ENCODE measurements at places on chromosomes 5 and 9.

- DNase-seq = no peak
Observed at GRCh38 chr5:81717860-81718259, 33.0 kb downstream of the SSBP2 start.

- no peak for DNase-seq
Observed at GRCh38 chr9:86668488-86668887, 278.8 kb downstream of the GAS1 start.

GRCh38 chr9:118192807-118193206, 488.6 kb downstream of the TLR4 start:
- DNase-seq = no peak

DNA sequence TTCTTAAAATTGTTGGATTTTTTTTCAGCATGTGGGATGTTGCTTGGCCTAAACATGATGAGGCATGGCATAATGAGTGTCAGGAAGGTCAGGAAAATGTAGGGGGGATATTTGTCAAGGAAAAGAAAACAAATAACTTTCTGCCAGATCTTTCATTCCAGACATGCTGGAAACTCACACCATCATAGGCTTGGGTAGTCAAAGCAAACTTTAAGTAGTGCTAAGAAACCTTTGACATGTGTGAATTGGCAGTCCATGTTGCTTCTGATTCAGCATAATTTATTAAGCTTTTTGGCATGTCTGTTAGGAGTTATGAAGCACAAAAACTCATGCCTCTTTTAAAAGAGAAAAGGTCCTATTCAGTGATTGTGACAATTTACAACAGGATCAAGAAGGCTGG, 61.3 kb upstream of the MTAP start:
- no peak for DNase-seq

- no peak for DNase-seq
Observed at GRCh38 chr9:120868339-120868675, 8.7 kb downstream of the PHF19 start.

DNA sequence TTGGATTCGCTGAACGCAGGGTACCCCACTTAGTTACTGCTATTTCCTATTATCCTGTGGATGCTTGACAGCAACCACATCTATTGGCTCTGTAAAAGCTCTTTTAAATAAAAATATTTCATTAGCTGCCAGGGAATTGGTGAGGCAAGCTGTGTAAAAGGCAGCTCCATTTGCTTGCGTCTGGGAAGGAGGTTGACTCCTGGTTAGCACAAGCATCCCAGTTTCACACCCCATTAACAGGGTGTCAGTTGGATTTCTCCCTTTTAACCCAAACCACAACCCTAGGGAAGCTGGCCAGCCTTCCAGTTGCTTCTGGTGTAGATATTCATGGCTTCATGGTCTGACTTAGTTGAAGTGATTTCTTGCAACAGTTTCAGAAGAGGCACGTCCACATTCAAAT, 151.0 kb downstream of the GPBP1 start:
- DNase-seq = no peak

GRCh38 chr5:33315189-33315588, 125.6 kb upstream of the TARS1 start:
- DNase-seq = no peak

- no peak for DNase-seq
Observed at GRCh38 chr9:69877852-69878514, 57.4 kb downstream of the CFAP95 start.

DNA sequence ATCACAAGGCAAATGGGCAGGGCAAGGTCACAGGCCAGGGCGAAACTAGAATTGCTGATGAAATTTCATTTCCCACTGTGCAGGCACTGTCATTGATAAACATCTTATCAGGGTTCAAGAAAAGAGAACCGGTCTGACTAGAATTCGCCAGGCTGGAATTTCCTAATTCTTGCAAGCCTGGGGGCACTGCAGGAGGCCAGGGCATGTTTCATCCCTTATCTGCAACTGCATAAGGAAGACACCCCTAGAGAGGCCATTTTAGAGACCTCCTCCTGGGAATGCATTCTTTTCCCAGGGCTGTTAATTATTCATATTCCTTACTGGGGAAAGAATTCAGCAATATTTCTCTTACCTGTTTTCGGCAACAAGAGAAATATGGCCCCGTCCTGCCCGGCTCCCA, 266.2 kb upstream of the CYLC2 start:
- DNase-seq = no peak

DNA sequence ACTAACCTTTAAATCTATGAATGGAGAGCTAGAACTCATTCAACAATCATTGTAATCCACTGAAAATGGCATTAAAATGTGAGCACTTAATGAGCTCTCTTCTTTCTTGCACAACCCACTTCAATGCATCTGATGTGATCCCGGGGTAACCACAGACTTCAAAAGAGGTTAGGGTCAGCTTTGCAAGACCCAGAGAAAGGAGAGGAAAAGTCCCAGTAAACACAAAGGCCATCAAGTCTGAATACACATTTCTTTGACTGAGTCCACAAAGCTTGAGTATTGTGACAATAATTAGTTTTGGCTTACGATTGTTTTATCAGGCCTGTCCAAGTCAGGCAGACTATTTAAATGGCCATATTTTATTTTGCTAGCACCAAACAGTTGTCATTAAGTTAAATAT, 148.8 kb upstream of the ZNF608 start:
- DNase-seq = no peak

DNA sequence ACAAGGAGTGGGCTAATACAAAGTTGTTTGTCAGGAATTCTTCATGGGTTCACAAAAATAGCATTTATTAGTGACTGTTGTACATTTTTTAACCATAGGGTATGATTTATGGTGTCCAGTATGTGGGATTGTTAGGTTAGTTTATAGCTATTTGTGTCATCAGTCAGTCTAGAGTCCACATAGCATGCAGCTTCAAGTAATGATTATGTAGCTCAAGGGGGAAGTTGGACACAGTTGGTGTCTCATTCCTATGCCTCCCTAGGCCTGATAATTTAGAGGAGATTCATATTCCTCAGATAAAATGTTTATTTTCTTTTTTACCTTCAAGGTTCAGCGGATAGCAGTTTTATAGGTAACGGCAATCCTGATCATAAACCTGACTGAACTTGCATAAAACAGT, 153.8 kb downstream of the OXCT1 start:
- no peak for DNase-seq

DNA sequence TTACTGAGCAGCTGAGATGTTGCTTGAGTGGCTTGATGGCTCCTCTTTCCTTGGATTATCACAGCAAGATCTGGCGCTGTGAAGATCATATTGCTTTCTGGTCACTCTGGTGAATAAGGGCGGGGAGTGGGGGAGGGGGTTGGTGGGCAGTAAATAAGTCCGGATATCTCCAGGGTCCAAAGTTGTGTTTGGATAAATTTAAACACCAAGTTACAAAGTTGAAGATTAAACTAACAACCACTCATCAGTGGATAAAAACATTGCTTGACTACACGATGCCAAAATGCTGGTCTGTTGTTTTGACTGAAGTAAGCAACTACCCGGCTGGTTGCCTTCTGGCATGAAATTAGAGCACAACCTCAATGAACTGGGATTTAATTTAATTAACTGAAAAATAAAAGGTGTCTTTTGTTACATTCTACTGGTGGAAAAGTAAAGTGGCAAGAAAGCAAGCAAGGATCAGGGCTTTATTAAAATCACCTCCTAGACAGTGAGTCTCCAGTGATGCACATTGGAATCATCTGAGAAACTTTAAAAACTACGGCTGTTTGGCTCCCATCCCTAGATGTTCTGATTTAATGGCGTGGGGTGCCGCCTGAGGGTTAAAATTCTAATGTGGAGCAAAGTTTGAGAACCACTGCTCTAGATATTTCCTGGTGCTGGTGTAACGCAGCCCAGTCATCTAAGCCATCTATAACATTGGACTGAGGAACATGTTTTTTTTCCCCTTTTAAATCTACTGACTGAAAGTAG, 86.7 kb upstream of the AGXT2 start:
- no peak for DNase-seq

- DNase-seq = no peak
Observed at GRCh38 chr5:76299592-76299991, 103.5 kb upstream of the IQGAP2 start.

DNA sequence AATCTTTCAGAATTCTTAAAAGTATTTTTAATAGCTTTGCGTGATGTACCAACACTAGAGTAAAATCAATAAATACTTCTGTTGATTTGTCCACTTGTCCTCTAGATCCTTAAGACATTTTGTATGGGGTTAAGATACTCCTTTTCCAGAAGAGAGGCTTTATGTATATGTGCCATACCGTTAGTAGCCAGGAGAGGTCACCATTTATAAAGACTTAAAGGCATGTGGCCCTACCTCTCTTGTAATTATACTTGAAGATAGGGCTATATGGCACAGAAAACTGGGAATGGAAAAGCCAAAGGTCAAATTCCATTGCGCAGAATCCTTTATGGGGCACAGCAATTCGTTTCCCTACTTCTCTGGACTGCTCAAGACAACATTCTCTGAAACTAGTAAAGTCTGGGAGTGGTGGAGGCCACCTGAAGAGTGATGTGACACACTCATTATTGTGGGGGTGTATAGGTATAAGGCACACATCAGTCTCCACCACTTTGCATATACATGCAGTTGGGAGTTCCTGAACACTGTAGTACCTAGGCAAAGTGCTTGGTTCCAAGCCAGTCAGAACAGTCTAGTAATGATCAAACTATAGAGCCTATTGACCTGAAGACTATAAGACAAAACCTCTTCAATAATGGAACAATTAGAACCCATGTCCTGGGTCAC, 140.1 kb upstream of the FBXL17 start:
- DNase-seq = no peak

DNA sequence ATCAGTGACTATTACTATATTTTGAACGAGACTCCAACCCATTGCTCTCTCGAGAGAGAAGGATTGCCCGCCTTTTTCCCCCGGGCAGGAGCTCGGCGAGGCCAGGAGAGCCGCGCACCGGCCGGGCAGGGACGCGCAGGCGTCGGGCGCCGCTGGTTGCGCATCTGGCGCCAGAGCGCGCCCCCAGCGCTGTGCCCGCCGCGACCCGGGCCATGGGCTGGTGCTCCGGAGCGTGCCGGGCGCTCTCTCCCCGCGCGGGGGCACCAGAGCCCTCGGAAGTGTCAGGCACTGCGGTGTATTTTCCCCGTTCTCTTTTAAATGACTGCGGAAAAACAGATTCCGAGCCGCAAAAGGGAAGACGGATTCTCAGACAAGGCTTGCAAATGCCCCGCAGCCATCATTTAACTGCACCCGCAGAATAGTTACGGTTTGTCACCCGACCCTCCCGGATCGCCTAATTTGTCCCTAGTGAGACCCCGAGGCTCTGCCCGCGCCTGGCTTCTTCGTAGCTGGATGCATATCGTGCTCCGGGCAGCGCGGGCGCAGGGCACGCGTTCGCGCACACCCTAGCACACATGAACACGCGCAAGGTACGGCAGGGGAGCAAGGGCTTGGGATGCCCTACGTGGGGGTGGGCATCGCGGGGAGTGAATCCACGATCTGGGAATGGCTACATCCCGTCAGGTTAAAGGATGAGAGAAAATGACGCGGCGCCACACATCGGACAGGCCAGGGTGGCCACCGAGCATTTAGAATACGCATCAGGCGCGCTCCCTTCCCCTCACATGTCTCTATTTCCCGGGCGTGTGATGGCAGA, 1.1 kb upstream of the NTRK2 start:
- DNase-seq = no peak

- DNase-seq = no peak
Observed at GRCh38 chr5:93990504-93991070, 249.2 kb upstream of the POU5F2 start.

GRCh38 chr5:50730336-50730735, 63.9 kb downstream of the PARP8 start:
- DNase-seq = no peak

DNA sequence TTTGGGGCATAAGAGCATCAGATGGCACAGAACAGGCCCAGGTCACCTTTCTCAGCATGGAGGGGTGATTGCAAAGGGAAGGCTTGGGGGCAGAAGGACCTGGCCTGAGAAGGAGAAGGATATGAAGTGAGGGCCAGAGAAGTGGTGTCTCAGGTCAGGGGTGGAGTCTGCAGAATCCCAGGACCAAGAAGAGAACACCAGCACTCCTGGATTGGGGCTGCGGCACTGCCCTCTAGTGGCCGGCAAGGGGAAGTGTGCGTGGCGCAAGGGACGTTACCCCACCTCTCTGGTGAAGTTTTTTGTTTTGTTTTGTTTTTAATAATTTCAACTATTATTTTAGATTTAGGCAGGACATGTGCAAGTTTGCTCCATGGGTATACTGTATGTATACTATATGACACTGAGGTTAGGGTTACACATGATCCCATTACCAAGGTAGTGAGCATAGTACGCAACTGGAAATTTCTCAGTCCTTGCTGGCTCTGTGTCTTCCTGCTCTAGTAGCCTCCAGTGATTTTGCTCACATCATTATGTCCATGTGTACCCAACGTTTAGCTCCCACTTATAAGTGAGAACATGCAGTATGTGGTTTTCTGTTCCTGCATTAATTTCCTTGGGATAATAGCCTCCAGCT, 1548.6 kb downstream of the EFNA5 start:
- no peak for DNase-seq

DNA sequence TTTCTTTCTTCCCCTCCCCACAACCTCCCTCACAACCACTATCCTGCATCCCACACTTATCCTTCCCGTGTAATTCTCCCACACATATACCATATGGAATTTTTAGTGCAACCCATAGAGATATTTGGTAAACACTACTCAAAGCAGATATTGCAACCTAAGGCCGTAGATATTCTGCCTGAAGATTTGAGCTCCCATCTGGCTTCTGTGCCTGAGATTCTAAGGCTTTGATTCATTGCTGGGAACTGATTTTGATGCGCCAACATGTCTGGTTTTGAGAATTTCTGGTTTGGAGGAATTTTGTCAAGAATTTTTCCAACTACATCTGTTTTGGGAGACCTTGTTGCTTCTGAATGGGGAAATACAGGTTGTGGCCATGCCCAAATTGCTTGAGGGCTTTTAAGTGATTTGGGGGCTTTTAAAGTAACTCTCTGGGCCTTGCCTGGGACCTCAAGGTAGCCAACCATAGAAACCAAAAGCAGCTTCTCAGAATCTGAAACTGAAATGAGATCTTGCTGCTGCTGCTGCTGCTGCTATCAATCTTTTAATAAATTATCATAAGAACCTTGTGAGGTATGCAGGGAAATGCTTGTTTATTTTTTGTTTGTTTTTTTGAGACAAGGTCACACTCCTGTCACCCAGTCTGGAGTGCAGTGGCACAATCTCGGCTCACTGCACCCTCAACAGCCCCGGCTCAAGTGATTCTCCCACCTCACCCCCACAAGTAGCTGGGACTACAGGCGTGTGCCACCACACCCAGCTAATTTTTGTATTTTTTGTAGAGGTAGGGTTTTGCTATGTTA, 36.2 kb downstream of the PLAC8L1 start:
- no peak for DNase-seq

DNA sequence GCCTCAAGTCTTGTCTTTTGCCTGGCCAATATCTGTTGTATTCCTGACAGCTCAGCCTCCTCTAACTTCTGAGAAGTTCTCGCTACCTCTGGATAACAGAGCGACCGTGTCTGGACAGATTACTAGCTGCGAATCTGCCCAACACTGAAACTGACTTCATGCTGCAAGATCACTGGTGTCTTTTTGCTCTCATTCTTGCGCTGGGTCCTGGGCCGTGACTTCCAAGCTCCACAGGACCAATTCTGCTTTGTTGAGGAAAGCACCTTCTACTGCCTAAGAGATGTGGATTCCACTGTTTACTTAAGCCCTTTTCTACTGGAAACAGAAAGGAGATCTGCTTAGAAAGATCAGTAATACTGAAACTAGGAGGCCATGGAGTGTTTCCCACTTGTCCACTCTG, 978.8 kb upstream of the DMAC1 start:
- DNase-seq = no peak

- no peak for DNase-seq
Observed at GRCh38 chr5:172720655-172721054, 50.3 kb downstream of the DUSP1 start.

Data from cerebellar nuclear complex (tissue), 1 donor.